Activated CD8-positive, alpha-beta memory T cell treated with anti-CD3 and anti-CD28 coated beads, Interleukin-2, amount 10 ng/mL, durations not matched to agents 7 days and 5 days (primary cell): ENCODE measurements at places on chromosomes 16 and 17. TPM values are rescaled to one million over a fixed set of nuclear protein-coding genes. Genes with fewer than 3 reads are reported as not detected.
A peak's percentile ranks its signal among the peaks of the same experiment; 100 is the strongest.

DNA sequence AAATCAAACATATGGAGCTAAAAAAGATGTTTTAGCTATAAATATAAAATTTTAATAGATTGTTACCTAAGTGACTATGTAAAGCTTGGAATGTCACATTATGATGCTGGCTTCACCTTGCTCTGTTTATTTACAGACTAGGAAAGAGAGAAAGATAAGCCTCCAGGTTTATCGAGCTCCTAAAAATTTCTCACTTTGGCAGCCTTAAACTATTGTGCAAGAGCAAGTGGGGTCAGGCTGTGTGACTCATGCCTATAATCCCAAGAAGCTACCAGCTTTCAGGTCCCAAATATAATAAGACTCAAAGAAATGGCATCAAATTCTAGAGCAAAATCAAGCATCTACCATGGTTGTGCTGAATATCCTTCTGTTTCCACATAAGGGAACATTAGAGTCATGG lies 34.3 kb upstream of the PRSS54 start:
- no peak for DNase-seq

- no peak for DNase-seq
Observed at GRCh38 chr16:57648125-57648524, 19.7 kb downstream of the ADGRG1 start.

The TMC7 gene
- not detected for total RNA-seq

- DNase-seq, result no peak
Observed at GRCh38 chr17:80212962-80213642, 7.0 kb downstream of the SGSH start.

DNA sequence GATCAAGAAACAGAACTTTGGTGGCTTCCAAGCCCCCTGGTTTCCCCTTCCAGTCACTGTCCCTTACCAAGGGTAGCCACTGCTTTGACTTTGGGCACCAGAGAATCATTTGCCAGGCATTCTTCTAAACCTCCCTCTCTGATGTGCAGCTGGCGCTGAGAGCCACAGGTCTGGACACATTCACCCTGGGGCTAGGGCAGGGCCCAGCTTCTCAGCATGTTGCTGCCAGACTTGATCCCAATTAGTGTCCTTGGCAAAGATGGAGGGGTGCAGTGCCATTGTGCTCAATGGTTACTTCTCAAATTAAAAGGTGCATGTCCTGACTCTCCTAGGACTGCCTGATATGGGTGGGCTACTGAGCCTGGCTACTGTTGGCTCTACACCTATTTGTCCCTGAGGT lies 7.6 kb upstream of the SLC47A2 start:
- DNase-seq, result no peak

The C17orf100 gene
- total RNA-seq, result 1.1 TPM

DNA sequence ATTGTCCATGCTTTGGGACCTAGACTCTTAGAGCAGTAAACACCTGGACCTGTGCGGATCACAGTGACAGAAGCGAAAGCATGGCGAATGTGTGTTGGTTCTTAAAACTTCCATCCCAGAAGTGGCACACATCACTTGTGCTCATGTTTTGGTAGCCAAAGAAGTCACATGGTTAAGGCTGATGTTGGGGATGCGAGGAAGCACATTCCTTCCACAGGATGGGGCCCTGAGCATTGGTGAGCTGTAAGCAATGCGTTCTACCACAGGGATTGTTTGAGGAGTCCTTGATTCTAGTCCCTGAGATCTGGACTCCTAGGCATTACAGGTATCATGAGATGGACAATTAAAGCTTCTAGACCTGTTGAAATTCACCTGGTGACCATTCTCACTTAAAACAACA lies 375.9 kb downstream of the UTP18 start:
- no peak for DNase-seq

GRCh38 chr17:71790791-71791190 lies 330.0 kb upstream of the SOX9 start:
- no peak for DNase-seq

DNA sequence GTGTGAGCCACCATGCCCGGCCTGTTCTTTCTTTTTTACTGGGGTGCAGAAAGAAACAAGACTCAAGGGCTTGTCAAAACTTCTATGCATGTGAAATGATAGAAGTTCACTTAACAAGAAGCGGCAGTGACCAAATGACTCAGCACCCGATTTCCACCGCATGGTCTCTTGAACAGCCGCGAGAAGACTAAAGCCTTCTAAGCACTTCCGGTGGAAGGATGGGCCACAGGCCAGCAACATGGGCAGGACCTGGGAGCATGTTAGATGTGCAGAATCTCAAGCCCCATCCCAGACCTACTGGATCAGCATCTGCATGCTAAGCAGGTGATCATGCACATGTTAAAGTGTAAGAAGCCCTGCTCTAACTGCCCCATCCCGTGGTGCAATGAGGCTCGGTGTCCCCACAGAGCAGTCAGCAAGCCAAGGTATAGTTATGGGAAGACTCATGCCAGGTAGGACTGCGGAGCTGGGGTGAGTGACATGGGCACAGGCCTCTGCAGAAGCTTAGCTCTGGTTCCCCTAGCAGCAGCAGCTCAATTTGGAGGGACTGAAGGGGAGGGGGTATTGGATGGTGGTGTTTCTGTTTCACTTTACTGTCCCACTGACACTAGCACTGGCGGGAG lies 88.5 kb upstream of the HNF1B start:
- peak; percentile 90 for DNase-seq

The EFNB3 gene
- not detected for total RNA-seq

The YBX2 gene
- 0.35 TPM for total RNA-seq

DNA sequence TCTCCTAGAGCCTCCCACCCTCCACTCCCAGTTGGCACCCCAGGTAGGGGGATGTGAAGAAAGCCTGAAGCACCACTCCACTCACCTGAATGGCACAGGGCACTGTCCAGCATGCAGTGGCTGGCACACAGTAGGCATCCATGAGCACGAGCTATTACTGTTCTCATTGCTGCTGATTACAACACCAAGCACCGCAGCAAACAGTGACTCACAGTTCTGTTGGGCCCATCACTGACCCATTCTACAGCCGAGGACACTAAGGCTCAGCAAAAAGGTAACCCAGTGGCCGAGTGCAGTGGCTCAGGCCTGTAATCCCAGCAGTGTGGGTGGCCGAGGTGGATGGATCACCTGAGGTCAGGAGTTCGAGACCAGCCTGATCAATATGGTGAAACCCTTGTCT lies 2.7 kb downstream of the ZSCAN10 start:
- no peak for DNase-seq

GRCh38 chr16:50263940-50264929 lies 2.1 kb upstream of the ADCY7 start:
- peak; percentile 72 for DNase-seq

The P2RX1 gene
- total RNA-seq, result 0.61 TPM
